ENCODE measurements at places on chromosomes 3 and 15.

- no peak for DNase-seq
These were observed 226.6 kb upstream of the ROBO1 start for GRCh38 chr3:79994397-79994796.

DNA sequence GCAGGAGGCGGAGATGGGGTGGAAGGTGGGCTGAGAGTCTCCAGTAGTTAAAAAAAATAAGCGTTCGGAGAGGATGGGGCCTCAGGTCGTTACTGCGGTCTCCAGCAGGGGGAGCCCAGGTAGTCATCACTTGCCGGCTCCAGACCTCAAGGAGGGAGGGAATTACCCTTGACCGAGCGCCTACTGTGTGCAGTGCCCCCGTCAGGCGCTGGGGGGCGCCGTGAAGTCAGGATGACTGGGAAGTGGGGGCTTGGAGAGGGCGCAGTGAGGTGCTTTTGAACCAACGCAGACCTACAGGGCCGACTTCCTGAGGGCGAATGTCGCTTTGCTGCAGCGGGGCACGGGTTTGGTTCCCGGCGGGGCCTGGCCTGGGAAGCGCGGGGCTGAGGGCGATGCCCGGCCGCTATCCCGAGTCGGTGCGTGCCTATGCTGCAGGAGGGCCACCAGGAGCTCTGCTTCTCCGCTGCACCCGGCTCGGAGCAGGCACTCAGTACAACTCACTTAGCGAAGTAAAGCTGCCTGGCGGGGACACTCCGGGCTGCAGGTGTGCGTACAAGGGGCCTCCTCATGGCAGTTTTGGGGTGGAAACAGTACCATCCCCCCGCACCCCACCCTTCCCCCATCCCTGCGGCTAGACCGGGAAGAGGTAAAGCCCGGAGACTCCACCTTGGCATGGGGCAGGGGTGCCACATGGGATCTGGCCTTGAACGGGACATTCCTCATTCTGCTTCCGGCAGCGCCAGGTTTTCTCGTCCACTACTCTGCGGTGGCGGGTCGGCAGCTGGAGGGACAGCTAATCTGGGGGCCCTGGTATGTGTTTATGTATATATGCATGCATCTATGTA lies 79.8 kb downstream of the RHCG start:
- DNase-seq = peak; percentile 66

DNA sequence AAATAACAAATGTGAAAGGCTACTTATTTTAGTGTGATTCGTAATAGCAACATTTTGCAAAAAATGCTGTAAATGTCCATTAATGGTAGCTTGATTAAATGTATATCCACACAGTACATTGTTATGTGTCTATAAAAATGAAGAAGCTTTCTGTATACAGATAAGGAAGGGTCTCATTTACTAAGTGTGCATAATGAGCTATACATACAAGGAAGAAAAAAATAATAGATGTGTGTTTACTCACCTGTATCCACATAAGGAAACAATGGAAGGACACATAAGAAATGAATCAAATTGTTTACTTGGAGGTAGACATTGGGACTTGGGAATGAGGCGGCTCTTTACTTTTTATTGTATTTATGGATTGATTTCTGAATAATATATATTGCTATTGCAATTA lies 34.9 kb downstream of the MED12L start:
- no peak for DNase-seq

- no peak for DNase-seq
These were observed 20.4 kb upstream of the B4GALT4 start for GRCh38 chr3:119261055-119261454.

- DNase-seq = no peak
These were observed 76.2 kb downstream of the ITGB5 start for GRCh38 chr3:124810970-124811369.

DNA sequence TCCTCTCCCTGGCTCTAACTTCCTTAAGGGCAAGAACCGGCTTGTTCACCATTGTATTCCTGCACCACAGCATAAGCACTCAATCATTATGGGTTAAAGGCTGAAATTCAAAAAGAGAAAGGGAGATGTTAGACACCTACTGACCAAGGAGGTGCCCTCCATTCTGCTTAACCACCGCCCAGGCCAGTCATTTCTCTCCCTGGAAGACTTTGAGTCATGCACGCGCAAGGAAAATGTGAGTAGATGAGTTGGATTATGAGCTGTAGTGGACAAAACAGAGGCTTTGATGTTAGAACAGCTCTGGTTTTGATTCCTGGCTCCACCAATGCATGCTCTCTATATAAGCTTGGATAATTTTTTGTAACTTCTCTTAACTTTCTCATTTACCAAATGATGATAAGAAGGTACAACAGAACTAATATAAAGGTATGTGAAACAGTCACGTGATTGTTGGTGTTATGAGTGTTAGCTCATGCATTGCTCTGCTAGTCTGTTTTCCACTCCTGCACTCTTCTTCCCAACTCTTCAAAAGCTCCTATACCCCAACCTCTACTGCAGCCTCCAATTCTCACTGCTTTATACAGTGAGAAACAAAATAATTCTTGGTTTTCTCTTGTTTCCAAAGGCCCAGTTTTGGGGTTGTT lies 148.4 kb upstream of the ATP11B start:
- no peak for DNase-seq

- DNase-seq = no peak
These were observed 22.1 kb upstream of the POLG start for GRCh38 chr15:89356634-89357298.

GRCh38 chr3:119069725-119070124 lies 35.1 kb upstream of the IGSF11 start:
- no peak for DNase-seq

- DNase-seq = no peak
These were observed 283.2 kb downstream of the SHOX2 start for GRCh38 chr3:157823050-157823449.

- DNase-seq = peak; percentile 49
These were observed 5.0 kb downstream of the C2CD4A start for GRCh38 chr15:62071711-62072308.

- DNase-seq = no peak
These were observed 87.1 kb downstream of the RGMA start for GRCh38 chr15:93001881-93002280.

DNA sequence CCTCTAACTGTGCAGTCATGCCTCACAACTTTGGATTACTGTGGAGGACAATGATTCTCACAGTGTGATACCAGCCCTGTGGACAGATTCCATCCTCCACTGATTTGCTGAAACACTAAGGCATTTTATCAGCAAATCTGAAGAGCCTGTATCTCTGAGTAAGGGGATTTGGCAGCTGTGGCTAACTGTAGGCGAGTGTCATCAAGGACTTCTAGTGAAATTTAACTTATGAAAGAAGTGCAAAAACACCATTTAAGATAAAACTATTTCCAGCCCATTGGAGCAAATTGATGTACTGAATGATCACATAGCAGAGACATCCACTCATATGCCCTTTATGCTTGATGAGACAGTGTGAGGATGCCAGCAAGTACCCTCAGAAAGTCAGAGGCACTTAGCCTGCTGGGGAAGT lies 13.9 kb upstream of the TMPRSS7 start:
- DNase-seq = no peak

- no peak for DNase-seq
These were observed 382.9 kb upstream of the MCTP2 start for GRCh38 chr15:93848490-93848889.

DNA sequence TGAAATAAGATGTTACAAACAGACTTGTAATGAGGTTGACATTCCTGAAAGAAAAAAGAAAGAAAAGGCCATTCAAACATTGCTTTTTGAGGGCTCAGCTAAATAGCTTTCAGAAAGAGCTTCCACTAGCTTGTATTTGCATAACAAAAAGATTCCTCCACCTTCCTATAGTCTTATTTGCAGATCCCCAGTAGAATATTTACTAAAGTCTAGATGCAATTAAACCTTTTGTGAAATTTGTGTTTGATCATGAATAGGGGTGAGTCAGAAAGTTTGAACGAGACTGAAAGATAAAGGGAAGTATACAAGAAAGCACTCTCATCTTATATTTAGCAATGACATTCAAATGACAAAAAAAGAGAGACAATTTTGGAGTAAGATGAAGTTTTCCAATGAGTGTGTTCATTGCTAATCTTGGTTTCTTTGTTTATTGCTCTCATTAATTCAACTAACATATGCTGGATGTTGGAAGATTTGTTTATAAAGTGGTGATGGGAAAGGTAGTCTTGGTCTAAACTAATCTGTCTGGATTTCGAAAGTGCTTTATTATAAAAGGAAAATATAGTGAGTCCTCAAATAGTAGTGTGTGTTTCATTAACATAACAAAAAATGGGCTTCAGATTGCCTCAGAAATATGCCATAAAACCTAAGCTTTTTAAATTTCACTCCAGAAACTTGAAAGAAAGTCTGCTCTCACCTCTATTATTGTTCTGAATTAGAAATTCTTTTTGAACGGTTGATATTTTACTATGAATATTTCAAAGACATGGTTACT lies 9.1 kb upstream of the CADPS start:
- DNase-seq = no peak

DNA sequence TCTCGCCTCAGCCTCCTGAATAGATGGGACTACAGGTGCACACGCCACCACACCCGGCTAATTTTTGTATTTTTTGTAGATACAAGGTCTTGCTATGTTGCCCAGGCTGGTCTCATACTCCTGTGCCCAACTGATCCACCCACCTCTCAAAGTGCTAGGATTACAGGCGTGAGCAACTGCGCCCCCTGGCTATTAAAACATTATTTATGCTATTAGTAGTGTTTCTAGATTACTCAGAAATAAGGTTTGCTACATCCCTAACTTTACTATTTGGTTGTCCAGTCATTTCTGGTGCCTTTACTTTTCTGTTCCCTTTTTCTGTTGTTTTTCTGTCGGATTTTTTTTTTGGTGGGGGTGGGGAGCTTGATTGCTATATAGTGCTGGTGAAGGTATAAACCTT lies 393.6 kb upstream of the TPM1 start:
- DNase-seq = no peak

DNA sequence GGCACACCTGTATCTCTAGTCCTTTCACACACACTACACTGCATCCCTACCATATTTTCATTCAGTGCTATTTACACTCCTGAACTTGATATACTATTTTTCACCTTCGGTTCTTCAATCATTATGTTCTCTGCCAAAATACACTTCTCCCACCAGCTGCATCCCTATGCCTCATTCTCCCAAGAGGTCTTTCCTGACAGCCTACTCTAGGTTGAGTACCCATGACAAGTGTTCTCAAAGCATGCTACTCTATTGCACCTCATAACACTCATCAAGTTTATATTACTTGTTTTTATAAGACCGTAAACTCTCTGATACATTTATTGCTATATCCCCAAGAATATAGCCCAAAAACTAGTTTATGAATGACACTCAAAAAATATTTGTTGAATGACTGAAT lies 549.5 kb downstream of the PYDC2 start:
- no peak for DNase-seq

All from immature natural killer cell (primary cell).